ENCODE measurements at places on chromosomes 7 and 10.
A peak's percentile ranks its signal among the peaks of the same experiment; 100 is the strongest.

- DNase-seq = no peak
These were observed 759.9 kb downstream of the IPMK start for GRCh38 chr10:57507788-57508187.

DNA sequence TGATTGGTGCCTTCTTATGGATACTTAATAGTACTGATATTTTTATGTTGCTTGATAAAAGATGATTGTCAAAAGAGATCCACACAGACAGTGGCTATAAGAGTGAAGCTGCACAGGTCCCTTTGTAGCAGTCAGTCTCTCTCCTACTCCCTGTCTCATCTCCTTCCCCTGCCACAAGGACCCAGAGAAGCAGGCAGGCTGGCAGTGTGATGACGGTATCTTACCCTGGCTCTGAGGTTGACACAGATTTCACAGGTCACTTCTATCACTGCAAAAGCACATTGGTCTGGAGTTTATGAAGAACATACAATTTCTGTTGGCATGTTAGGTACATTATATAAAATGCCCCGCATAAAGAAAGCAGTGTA lies 64.4 kb upstream of the AHR start:
- no peak for DNase-seq

DNA sequence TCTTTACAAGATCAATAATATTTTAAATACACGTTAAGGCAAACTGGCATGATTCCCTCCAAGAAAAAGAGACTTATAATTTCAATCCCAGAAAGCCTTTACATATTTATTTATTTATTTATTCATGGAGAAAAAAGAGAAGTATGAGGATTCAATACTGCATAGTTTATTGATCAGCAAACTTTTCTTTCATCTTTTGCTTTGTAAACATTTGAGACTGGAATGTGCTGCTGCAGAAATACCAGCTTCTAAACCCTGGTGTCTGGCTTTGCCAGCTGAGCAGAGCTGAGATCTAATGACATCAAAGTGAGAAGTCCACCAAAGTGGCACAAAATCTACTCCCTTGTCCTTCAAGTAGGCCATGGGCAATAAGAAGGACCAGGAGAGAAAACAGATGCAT lies 93.7 kb upstream of the STK17A start:
- DNase-seq = no peak

GRCh38 chr7:155459700-155460461 lies 2.0 kb downstream of the EN2 start:
- no peak for DNase-seq

GRCh38 chr10:104612571-104613205 lies 28.4 kb upstream of the SORCS3 start:
- no peak for DNase-seq

DNA sequence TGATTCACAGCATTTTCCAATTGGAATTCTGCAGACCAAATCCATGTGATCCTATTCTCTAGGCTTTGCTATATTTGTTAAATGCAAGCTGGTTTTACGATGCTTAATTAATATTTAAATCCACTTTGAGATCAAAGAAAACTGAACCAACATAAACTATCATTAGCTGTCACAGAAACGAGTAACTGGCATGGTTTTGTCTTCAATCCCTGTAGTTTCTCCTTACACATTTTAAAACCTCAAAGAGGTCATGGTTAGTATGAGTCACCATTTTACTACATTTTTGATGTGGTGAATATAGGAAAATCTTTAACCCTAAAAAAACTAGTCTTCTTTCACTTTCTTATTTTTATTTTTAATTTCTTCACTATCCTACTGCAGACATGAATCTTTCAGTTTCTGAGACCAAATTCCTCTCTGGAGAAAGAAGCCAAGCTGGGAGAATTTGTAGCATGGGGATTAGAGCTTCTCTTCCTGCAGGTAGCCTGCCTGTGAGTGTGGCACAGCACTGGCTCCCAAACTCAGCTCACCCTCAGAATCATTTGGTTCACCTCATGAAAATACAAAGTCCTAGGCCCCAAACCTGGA lies 8.7 kb upstream of the LIPM start:
- DNase-seq = no peak

GRCh38 chr7:125355899-125356298 lies 426.3 kb upstream of the POT1 start:
- no peak for DNase-seq

DNA sequence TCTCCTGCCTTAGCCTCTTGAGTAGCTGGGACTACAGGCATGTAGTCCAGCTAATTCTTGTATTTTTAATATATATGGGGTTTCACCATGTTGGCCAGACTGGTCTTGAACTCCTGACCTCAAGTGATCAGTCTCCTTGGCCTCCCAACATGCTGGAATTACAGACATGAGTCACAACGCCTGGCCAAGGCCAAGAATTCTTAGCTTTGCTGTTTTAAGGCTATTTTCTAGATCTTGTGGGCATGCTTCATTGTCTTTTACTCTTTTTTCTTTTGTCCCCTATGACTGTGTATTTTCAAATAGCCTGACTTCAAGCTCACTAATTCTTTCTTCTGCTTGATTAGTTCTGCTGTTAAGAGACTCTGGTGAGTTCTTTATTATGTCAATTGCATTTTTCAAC lies 56.4 kb upstream of the TAS2R16 start:
- no peak for DNase-seq

DNA sequence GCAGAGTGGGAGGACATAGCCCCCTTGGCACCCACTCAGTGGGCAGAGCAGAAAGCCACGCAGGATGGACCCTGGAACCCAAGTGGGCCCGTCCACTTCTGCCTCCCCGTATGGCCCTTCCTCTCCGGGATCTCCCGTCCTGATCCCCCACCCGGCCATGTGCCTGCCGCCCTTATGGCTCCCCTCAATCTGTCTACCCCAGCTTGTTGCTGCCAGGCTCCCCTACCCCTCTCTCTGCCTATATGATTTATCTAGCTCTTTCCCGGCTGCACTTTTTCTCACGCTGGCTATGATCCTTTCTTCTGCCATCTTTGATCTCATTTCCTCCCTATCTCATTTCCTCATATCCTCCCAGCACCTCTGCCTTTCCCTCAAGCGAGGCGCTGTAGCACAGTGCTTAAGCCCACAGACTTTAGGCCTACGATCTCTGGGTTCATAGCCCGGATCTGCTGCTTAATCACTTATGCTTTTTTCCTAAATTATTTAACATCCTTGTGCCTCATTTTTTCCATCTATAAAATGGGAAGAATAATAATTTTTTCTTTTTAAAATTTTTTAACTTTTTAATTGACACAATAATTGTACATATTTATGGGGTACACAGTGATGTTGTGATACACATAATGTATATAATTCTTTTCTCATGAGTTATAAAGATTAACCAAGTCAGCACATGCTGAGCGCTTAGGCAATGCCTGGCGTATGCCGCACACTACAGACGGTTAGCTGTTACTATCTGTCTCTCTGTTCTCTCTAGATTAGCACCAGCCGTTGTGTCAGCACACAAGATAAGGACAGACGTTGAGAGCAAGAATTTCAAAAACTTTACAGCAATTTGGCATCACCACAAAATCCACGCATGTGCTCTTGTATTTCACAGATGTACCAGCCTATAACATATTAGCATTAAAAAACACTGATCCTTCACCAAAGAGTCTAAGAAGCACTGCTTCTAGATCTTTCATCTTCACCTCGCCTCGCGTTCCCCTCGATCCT lies 18.1 kb downstream of the KCNH2 start:
- DNase-seq = no peak

DNA sequence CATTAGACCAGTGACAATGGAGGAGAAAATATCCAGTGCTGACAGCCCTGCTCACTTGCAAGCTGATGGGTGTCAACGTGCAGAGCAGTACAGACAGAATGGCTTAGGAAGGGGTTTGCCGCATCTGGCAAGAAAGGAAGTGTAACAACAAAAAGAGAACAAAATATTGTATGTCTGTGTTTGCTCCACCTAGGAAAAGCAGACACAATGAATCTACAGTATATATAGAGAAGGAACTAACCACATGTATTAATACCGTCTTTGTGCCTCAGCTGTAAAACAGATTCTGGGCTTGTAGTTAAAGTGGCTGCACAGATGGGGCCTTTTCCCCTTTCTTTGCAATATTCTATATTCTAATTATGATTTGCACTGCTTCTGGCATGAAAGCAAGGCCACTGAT lies 281.1 kb upstream of the MEOX2 start:
- DNase-seq = no peak

- no peak for DNase-seq
These were observed 80.8 kb upstream of the RHOBTB1 start for GRCh38 chr10:61024856-61025201.

DNA sequence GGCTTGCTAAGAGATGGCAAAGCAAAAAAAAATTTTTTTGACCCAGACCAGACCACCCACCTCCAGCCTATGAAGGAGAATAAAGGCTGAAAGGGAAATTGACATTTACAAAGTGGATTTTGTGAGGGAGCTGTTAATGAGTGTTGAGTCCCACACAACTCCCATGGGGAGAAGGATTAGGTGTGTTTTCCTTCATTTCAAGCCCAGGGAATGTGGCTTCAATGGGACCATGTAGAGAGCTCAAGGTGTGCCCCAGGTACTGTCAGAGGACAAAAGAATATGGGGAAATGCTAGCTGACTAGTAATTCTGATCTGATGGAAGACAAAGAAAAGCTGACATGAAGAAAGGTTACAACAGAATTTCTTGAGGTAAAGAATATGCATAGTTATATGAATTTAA lies 48.8 kb upstream of the COL1A2 start:
- DNase-seq = no peak

DNA sequence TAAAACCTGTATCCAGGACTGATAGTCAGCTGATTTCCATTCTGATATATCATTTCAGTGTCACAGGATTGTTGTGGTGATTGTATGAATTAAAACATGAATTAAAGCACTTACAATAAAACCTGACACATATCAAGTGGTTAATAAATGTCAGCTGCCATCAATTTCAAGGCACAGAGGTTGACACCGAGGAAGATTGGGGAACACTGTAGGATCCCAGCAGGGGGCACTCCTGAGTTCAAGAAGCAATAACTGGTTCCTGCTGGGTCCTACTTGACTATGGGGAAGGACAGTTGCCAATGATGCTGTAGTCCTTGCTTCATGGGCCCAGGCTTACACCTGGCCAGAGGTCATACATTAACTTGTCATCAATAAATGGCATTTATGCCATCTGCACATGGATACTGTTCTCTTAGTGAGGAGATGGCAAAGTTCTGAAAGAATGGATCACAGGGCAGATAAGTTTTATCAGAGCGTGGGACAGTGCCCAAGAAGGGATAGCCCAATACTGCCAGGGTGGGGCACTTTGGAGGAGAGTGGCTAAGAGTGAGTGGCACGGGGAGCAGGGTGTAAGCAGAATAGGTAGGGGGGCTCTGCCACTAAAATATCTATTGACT lies 24.1 kb downstream of the FZD1 start:
- no peak for DNase-seq

- peak; percentile 60 for DNase-seq
These were observed 16.6 kb upstream of the AFAP1L2 start for GRCh38 chr10:114420811-114421485.

GRCh38 chr7:146074195-146074765 lies 42.3 kb upstream of the CNTNAP2 start:
- DNase-seq = no peak

DNA sequence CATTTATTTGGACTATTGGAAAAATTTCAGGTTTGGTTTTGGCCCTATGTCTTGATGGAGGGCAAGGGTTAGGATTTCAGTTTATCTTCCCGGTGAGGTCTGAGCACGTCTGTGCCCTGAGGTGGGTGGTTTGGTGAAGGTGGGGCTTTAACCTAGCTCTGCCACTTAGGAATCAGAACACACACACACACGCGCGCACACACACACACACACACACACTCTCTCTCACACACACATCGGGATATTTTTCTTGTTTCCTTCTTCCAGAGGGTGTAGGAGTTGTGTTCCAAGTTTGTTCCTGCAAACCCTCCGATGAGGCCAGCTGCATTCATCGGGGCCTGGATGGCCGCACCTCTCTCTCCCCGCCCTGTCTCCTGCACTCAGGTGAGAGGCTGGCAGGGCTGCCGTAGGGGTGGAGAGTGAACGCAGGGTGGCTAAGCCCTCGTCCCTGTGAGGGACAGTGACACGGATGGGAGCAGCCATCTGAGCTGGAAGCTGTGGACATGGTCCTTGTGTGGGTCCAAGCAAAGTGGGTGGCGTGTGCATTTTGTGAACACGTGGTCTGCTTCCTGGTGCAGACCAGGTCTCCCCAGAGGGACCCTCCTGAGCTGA lies 34.2 kb downstream of the CHST12 start:
- no peak for DNase-seq

DNA sequence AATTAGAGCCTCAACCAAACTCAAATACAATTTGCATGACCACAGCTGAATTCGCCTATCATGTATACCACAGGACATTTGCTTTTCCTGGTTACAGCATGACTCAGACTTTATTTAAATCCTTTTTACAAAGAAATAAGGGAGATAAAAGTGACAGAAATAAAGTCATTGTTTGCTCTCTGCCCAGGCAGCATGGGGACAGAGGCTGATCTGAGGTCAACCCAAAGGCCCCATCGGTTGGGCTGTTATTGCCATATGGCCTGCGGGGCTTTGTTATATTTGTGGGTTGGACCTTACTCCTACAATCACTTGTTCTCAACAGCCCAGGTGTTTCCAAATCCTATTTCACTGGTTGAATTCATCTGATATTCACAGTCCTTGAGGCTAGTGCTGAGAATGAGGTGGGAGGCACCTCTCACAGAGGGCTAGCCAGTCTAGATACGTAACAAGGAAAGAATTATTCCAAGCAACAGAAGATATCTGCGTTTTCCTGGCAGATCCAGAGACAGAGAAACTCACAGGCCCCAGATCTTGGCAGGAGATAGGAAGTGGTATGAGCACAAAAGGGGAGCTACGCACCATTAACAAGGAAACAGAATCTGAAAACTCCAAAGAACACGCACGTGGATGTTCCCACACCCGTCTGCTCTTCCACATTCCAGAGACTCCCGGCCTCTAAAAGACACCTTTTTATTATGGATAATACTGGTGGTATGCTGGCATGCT lies 117.3 kb downstream of the HIPK2 start:
- DNase-seq = no peak

GRCh38 chr10:1272079-1272776 lies 216.0 kb downstream of the WDR37 start:
- no peak for DNase-seq

DNA sequence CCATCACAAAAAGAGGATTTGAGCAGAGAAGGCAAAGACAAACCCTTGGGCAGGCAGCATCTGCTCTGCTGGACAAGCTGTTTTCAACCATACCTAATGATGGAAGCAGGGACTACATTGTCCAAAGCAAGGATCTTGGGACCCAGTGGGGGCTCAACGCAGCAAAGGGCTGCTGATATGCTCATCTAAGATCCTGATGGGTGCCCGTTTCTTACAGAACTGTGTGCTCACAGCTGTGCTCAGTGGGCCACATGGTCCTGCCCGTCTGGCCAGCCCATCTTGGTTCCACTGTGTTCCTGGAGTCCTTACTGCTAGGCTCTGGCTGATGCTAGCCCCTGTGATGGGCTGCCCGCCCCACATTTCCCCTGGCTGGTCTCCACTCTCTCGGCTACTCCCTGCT lies 36.1 kb downstream of the GPRIN2 start:
- DNase-seq = no peak

DNA sequence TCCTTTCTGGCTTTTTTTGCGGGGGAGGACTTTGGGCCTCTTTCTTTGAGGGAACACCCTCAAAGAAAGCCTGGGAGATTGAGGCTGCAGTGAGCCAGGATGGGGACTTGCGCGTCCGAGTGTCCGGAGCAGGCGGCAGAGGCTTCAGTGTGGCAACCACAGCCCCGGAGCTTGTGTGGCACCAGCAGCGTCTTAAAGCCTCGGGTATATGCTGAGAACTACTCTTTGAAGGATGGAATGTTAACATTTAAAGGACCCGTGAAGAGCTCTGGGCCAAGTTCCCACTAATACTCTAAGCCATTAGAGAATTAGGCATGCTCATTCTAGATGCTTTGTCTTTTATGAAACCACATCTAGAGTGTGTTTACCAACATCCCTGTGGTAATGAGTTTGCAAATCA lies 168.2 kb downstream of the SEPTIN7 start:
- DNase-seq = no peak
